Activated T-cell treated with anti-CD3 and anti-CD28 coated beads for 24 hours (primary cell): ENCODE measurements at places on chromosomes 7 and 10.
A peak's percentile ranks its signal among the peaks of the same experiment; 100 is the strongest.

DNA sequence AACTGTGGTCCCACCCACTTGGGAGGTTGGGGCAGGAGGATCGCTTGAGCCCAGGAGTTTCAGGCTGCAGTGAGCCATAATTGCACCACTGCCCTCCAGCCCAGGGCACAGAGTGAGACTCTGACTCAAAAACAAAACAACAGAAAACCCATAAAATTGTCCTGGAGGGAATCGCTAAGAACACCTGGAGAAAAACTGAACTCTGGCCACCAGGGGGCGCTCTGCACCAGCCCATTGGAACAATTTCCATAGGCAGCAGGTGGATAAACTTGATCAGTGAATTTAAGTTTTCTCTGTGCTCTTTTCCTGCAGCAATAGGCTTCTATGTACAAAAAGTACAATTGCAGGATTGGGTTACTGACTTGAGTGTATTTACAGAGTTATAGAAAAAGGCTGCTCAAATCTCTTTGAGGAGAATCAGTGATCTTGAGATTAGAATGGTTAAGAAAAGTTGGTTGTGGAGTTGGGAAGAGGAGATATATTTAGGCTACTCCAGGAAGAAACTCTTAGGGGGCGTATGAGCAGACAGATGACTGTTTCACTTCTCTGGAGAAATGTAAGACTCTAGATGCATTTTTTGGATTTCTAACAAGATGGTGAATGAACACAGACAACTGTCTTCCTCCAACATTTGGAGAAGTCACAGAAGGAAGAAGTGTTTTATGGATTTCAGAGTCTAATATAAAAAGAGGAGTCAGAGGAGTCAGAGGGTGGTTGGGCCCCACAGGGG lies 274.9 kb upstream of the GALNT17 start:
- peak; percentile 22 for DNase-seq

GRCh38 chr7:55050281-55050680 lies 31.5 kb downstream of the EGFR start:
- DNase-seq, result no peak

DNA sequence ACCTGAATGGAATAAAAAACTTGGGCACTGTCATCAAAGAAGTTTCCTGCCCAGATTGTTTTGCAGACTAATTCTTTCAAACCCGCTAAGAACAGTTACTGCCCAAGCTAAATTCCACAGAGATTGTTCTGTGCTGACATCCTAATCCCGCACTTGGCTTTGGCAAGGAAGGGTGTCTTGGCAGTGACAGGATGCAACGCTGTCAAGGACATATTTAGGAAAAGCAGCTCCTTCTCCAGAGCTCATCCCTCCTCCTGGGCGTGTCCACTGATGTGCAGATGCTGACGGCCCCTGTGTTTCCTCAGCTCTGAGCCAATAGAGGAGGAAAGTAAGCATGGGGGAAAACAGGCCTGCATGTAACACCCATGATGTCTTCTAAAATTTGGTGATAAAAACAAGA lies 74.2 kb downstream of the EEPD1 start:
- DNase-seq, result no peak

GRCh38 chr10:132893090-132893489 lies 49.3 kb downstream of the CFAP46 start:
- no peak for DNase-seq

DNA sequence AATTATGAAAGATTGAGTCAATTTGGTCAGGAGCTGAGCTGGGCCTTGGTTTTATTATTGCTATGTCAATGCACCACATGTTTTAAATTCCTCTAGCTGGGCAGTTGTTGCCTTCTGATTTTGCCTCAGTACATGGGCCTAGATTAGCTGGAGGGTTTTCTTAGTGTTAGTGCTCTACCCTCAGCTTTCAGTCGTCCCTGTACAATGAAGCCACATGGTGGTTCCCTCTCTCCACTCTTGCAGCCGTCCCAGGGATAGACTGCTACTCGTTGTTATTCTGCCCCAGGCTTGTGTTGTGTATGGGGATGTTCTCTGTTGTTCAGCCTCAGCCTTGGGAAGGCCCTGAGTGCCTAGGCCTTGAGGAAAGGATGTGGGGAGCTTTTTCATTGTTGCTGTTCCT lies 37.0 kb downstream of the NHLRC2 start:
- no peak for DNase-seq

GRCh38 chr10:93313798-93314197 lies 168.3 kb downstream of the MYOF start:
- no peak for DNase-seq

GRCh38 chr7:74053589-74054186 lies 25.7 kb downstream of the ELN start:
- DNase-seq, result no peak

DNA sequence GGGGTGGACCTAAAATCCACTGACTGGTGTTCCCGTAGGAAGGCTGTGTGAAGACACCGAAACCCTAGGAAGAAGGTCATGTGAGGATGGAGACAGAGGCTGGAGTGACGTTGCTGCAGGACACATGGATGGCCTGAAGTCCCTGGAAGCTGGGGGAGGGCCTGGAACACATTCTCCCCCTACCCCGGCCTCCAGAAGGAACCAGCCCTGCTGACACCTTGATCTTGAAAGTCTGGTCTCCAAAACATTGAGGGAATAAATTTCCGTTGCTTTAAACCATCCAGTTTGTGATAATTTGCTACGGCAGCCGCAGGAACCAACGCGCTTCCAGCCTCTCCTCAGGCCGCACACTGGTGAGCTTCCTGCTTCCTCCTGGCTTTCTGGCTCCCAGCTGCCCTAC lies 288.2 kb downstream of the GLRX3 start:
- no peak for DNase-seq
